ENCODE measurements at places on chromosomes 3 and 15. TPM values are rescaled to one million over a fixed set of nuclear protein-coding genes. Genes with fewer than 3 reads are reported as not detected.

Gene STRIT1
- total RNA-seq, result 1.5 TPM

Gene AADACL2
- total RNA-seq, result not detected

Gene SV2B
- 1.5 TPM for total RNA-seq

Gene TTC14
- 11.6 TPM for total RNA-seq

Gene PLAAT1
- total RNA-seq, result 7.3 TPM

Gene CPEB1
- 0.80 TPM for total RNA-seq

Gene RFTN1
- total RNA-seq, result 17.1 TPM

GRCh38 chr3:51535146-51536019, 3.1 kb upstream of the RAD54L2 start:
- H3K36me3 ChIP-seq, result no peaks in the 10 kb centered on the region
- H3K4me1 ChIP-seq, result peaks cover 10% of the 10 kb centered on the region
- no peak overlapping the region for H3K4me3 ChIP-seq
- no peak for DNase-seq
- no peak overlapping the region for H3K27ac ChIP-seq
- no peaks in the 10 kb centered on the region for H3K27me3 ChIP-seq

DNA sequence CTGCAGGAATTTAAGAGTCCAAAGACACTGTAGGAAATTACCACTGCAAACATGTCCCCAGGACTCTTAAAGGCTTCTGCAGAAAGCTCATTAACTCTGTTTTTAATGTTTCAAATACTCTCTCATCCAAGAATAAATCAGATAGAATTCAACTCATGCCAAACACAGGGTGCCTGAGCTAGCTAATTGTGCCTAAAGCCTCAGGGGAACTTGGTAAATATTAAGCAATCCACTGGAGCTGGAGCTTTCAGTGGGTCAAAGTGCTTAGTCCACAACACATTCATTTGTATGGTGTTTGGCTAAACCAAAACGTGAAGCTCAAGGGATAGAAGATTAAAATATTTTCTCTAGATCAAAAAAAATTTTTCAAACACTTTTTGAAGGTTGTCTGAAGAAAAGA, 131.4 kb downstream of the THRB start:
- no peak overlapping the region for H3K4me3 ChIP-seq
- H3K36me3 ChIP-seq, result no peaks in the 10 kb centered on the region
- no peaks in the 10 kb centered on the region for H3K27me3 ChIP-seq
- DNase-seq, result no peak

DNA sequence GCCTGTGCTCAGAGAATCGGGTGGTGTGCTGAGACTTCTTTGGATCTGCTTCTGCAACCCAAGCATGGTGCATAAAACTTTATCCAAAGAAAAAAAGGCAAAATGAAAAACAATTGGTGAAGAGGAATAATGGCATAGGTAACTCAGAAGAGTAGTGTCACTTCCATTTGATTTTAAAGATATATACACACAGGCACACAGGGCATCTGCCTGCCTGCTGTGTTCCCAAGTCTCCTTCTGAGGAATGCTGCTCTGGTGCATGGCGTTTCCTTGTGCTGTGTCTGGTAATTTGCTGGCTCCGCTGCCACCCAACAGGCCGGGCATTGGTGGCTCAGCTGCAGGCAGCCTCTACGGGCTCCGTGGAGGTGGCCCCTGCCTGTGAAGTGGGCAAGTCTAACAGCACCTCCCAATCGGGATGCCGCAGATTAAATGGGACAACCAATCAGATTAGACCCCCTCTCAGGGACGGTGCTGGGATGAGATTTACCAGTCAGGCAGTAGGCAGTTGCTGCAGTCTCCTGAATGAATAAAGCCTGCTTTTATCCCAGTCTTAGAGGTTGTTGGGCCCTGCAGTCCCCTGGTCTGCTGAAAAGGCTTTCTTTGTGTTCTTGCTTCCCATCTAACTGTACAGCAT, 253.7 kb upstream of the RASGRP1 start:
- DNase-seq, result no peak
- no peak overlapping the region for H3K27ac ChIP-seq
- H3K4me3 ChIP-seq, result no peak overlapping the region
- no peaks in the 10 kb centered on the region for H3K4me1 ChIP-seq
- no peaks in the 10 kb centered on the region for H3K27me3 ChIP-seq

GRCh38 chr15:57114070-57114469, 195.6 kb downstream of the TCF12 start:
- no peak overlapping the region for H3K27ac ChIP-seq
- no peak for DNase-seq
- no peaks in the 10 kb centered on the region for H3K27me3 ChIP-seq
- H3K36me3 ChIP-seq, result no peaks in the 10 kb centered on the region
- H3K4me3 ChIP-seq, result no peak overlapping the region

DNA sequence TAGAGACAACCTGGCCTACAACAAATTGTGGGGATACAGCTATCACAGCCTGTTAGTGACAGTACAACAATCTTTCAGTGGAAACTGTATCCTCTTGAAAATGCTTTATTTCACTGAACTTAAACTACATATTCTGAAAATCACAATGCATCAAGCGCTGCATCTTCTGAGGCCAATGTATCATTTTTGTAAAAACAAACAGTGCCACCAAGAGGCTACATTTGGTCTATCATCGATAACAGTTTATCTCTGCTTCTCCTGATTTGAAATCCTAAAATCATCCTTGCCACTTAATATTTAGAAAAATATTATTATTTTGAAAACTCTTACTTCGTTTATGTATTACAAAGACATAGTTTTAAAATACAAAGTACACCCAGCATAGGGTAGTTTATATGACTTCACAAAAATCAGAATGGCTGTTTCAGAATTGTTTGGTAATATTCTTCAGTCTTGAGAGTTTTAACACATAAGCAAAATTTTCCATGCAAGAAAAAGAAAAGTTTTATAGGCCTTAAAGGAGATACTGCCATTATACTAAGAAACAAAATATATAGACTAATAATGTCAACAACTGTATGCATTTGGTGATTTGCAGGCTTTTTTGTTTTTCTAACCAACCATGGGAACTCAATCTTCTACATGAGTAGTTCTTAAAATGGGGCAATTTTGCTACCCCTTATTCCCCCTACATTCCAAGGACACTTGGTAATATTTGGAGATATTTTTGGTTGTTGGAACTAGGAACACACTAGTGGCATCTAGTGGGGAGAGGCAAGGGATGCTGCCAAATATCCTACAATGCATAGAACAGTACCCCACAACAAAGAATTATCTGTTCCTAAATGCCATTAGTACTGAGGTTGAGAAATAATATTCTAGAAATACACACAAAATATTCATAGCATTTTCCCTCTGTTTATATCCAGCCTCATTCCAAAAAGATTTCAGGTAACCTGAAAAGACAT, 42.3 kb downstream of the WDR72 start:
- H3K4me3 ChIP-seq, result no peak overlapping the region
- H3K27me3 ChIP-seq, result no peaks in the 10 kb centered on the region
- no peaks in the 10 kb centered on the region for H3K36me3 ChIP-seq
- H3K27ac ChIP-seq, result no peak overlapping the region

- no peaks in the 10 kb centered on the region for H3K27me3 ChIP-seq
- no peaks in the 10 kb centered on the region for H3K4me1 ChIP-seq
- H3K4me3 ChIP-seq, result no peak overlapping the region
- no peak overlapping the region for H3K27ac ChIP-seq
Observed at GRCh38 chr3:112847692-112848091, 1.0 kb upstream of the CD200R1L start.

DNA sequence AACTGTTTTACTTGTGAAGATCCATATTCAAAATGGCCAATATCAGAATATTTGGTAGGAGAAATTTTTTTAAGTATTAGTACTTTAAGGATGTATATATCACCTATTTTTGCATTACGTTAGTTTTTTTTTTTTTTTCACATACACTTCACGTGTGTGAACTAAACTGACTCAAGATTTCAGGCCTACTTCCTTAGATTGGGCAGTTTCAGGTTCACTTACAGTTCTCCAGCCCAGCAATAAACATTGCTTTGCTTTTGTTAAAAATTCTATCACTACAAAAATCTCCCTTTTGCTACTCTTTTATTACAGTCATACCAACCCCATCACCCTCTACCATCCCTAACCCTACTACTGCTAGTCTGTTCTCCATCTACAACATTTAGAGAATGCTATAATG, 183.6 kb downstream of the KCNH8 start:
- DNase-seq, result no peak
- no peak overlapping the region for H3K4me3 ChIP-seq

DNA sequence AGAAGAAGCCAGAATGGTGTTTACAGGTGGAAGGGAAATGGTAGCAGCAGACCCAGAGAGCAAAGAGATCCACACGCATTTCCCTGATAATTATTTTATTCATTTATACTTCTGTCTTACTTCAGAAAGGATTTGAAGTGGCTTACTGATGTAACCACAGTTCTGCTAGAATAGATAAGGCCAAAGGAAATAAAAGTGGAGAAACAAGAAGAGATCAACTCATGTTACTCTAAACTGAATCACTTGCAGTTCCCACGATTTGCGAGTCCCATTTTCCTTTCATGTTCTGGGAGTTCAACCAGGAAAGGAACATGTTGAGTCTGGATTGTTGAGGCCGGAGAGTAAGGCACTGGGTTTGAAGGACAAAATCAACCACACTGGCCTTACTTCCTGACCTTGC, 151.8 kb downstream of the MYRIP start:
- no peak for DNase-seq
- H3K4me1 ChIP-seq, result peaks cover 23% of the 10 kb centered on the region
- H3K4me3 ChIP-seq, result no peak overlapping the region
- H3K27ac ChIP-seq, result no peak overlapping the region

- DNase-seq, result no peak
- H3K4me1 ChIP-seq, result peaks cover 7% of the 10 kb centered on the region
- peak overlapping the region; percentile 85 for H3K27ac ChIP-seq
Observed at GRCh38 chr3:74642876-74643275, 28.4 kb upstream of the CNTN3 start.

GRCh38 chr3:105067361-105067760, 299.3 kb upstream of the ALCAM start:
- no peaks in the 10 kb centered on the region for H3K36me3 ChIP-seq
- no peak overlapping the region for H3K27ac ChIP-seq
- DNase-seq, result no peak
- no peaks in the 10 kb centered on the region for H3K27me3 ChIP-seq
- no peak overlapping the region for H3K4me3 ChIP-seq

- H3K27me3 ChIP-seq, result no peaks in the 10 kb centered on the region
- H3K27ac ChIP-seq, result no peak overlapping the region
- no peak overlapping the region for H3K4me3 ChIP-seq
- H3K36me3 ChIP-seq, result no peaks in the 10 kb centered on the region
- no peak for DNase-seq
Observed at GRCh38 chr3:108134555-108134880, 43.7 kb upstream of the CD47 start.

GRCh38 chr3:196135693-196136639, 54.1 kb upstream of the TFRC start:
- H3K27me3 ChIP-seq, result no peaks in the 10 kb centered on the region
- H3K4me3 ChIP-seq, result no peak overlapping the region
- peak overlapping the region; percentile 32 for H3K27ac ChIP-seq
- DNase-seq, result no peak
- H3K4me1 ChIP-seq, result no peaks in the 10 kb centered on the region
- H3K36me3 ChIP-seq, result no peaks in the 10 kb centered on the region

DNA sequence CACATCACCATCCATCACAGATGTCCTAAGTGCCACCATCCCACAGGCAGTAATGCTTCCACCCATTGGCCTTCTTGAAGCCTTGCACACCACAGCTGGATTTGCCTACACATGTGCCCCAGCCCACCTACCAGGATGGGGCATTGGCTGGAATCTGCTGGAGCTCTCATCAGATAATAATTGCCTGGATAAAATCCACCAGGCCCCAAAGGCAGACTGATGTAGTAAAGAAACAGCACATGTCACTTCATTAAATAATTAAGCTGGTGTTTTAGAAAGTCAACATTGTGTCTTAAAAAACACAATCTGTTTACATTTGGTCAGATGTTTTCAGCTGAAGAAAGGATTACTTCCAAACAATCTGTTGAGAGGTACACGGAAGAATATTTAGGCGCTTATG, 229.5 kb downstream of the ATP8B4 start:
- no peak for DNase-seq
- H3K27me3 ChIP-seq, result no peaks in the 10 kb centered on the region
- no peak overlapping the region for H3K27ac ChIP-seq
- H3K4me3 ChIP-seq, result no peak overlapping the region

- no peak for DNase-seq
- H3K27ac ChIP-seq, result no peak overlapping the region
- no peaks in the 10 kb centered on the region for H3K36me3 ChIP-seq
- no peaks in the 10 kb centered on the region for H3K4me1 ChIP-seq
Observed at GRCh38 chr3:66272016-66272415, 51.2 kb downstream of the SLC25A26 start.

DNA sequence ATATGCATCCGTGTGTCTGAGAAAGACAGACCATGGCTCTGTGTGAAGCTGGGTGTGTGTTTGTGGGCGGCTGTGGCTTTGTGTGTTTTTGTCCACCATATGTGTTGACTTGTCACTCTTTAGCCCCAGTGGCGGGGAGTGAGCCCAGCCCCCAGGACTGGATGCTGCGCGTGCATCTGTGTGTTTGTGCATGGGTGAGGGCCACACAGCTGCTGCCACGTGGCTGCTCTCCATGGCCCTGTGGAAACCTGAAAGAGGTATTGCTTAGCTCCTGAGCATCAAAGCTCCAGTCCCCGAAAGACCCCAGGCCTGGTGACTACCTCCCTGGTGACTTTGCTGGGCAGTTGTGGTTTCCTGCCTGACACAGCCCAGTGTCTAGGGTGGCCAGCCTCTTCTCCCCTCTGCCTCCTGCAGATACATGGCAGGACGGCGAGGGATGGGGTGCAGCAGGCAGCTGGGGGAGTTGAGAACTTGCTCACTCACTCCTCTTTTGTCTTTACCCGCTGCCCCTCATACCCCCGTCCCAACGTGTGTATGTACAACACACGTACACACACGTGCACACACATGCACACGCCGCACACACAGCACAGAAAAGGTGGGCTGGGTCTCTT, 6.5 kb downstream of the EPHB3 start:
- no peak overlapping the region for H3K4me3 ChIP-seq
- H3K4me1 ChIP-seq, result peaks cover 46% of the 10 kb centered on the region
- peak overlapping the region; percentile 74 for H3K27ac ChIP-seq
- H3K27me3 ChIP-seq, result peaks cover 16% of the 10 kb centered on the region

DNA sequence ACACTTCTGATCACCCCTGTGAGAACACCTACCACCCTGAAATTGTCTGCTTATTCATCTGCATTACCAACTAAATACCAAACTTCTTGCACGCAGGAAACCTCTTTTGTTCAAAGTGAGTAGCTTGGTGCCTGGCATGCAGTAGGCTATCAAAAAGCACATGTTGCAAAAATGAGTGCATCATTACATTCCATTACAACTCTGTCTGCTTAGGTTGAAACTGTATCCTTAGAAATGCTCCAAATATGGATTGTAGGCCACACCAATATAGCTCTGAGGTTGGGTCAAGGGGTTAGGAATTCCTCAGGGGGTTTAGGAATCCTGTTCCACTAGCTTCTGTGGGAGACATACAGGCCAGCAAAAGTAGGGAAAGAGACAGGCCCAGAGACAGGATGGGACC, 107.2 kb downstream of the THRB start:
- DNase-seq, result no peak
- no peaks in the 10 kb centered on the region for H3K27me3 ChIP-seq
- no peak overlapping the region for H3K27ac ChIP-seq
- peaks cover 17% of the 10 kb centered on the region for H3K4me1 ChIP-seq

GRCh38 chr3:44914936-44915335, 40.5 kb downstream of the TGM4 start:
- H3K36me3 ChIP-seq, result no peaks in the 10 kb centered on the region
- no peak overlapping the region for H3K4me3 ChIP-seq
- no peak for DNase-seq
- H3K27ac ChIP-seq, result no peak overlapping the region
